Stimulated activated CD8-positive, alpha-beta memory T cell treated with anti-CD3 and anti-CD28 coated beads, Interleukin-7, amount 100 ng/mL, for 48 hours (primary cell): ENCODE measurements at places on chromosomes 12 and 14.
A peak's percentile ranks its signal among the peaks of the same experiment; 100 is the strongest.

- DNase-seq: peak; percentile 86
These were observed 473.1 kb downstream of the TMEM121 start for GRCh38 chr14:105999361-106000028.

DNA sequence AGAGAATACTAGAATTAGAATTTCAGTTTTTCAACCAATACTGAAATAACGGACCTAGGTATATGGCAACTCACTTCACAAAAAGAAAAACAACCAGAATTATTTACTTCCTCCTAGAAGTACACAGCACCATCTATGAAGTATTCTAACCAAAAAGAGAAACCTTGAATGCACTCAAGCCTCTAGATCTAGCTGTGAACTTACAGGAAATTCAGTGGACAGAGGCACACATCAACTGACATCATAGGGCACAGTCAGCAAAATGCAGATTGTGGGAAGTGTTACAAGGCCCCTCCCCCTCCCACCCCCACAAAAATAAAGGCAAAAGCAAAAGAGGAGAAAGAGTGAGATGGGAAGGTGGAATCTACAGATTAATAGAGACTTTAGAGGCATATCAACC, 102.4 kb downstream of the TMTC1 start:
- no peak for DNase-seq

DNA sequence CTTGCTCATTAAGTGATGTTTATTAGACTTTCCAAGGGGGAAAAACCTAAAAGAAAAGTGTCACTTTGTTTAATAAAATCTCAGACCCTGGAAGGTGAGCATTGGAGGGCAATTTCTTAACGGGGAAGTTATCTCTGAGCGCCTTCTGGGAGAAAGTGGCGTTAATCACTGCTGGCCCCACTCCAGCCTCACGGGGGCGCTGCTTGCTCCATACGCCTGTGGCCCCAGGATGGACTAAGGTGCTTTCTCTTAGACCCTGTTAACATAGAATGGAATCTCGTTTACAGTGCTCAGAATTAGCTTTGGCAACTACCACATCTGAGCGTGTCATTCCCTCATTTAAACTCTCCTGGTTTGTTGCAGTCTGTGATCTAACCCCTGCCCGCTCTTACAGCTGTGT, 16.4 kb upstream of the PRIMA1 start:
- no peak for DNase-seq

DNA sequence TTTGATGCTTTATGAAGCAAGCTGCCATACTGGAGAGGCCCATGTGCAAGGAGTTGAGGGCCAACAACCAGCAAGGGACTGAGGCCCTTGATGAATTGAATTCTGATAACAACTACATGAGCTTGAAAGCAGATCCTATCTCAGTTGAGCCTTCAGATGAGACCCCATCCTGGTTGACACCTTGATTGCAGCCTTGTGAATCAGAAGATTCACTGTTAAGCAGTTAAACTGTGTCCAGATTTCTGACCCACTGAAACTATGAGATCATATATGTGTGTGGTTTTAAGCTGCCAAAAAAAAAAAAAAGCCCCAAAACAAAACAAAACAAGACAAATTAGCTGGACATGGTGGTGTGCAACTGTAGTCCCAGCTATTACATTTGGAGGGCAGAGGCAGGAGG, 42.1 kb downstream of the GPR19 start:
- DNase-seq: no peak

DNA sequence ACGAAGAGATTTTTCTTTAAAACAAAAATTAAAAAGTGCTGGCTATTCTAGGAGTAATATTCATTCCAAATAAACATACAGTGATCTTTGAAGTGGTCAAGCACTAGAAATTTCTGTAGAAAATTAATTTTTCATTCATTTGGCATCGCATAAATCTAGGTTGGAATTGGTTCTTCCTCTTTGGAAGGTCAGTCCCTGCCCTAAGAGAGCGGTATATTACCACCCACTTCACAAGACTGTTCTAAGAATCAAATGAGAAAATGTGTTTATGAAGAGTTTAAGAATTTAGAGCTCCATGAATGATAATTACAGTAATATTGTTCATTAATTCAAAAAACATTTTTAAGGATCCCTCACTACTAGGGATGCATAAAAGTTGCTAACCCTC, 444 bp upstream of the GEMIN2 start:
- DNase-seq: no peak

DNA sequence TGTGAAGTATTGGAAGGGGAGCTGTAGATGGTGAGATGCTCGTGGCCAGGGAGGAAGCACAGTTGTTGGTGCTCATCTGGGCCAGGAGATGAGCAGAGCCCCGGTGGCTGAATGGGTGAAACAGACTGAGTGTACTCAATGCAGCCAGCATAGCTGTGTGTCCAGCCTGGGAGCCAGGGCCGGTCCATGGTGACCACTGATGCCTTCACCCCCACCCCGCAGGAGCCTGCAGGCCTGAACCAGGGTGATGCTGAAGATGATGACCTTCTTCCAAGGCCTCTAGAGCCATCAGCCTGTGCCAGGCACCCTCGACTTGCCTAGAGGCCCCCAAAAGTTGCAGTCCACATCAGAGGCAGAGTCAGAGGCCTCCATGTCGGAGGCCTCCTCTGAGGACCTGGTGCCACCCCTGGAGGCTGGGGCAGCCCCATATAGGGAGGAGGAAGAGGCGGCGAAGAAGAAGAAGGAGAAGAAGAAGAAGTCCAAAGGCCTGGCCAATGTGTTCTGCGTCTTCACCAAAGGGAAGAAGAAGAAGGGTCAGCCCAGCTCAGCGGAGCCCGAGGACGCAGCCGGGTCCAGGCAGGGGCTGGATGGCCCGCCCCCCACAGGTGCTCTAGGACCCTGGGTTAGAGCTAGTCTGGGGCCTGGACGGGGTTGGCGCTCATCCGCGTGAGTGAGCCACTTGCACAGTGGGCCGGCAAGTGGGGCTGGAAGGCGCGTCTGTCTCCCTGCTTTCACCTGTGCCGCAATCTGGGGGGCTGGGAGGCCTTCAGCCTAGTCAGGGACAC, 3.0 kb downstream of the TNFAIP2 start:
- DNase-seq: no peak

- DNase-seq: no peak
These were observed 50.1 kb upstream of the DIO3 start for GRCh38 chr14:101511199-101511598.

DNA sequence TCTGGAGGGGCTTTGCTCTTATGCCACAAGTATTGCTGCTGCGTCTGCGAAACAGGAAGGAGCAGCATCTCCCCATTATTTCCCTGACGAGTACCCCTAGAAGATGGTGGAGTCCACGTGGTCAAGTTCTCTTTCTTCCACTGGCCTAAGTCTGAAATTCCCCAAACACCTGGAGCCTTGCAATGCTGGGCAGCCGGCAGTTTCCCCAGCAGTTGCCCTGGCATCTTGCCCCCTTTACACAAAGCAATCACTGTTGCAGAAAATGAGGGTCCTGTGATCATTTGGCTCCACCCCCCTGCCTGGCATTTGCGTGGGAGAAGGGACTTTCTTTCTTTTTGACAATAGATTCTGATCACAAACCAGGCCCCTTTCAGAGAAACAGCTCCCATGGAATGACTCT, 56.9 kb downstream of the FOS start:
- DNase-seq: no peak

DNA sequence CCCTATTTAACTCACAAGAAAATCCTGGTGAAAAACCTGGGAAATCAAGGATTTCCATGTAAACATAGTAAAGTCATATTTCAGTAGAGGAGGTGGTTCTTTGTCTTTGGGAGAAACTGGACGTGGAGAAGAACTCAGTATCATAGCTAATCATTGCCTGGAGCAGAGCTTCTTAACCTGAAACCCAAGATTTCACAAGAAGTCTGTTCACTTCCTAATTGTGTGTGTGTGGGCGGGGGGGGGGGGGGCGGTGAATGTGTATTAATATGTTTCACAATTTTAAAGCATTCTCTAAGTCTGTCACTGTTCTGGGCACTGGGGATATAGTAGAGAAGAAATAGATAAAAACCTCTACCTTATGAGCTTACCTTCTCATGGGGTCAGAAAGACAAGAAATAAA, 96.7 kb upstream of the PPP4R3A start:
- no peak for DNase-seq

DNA sequence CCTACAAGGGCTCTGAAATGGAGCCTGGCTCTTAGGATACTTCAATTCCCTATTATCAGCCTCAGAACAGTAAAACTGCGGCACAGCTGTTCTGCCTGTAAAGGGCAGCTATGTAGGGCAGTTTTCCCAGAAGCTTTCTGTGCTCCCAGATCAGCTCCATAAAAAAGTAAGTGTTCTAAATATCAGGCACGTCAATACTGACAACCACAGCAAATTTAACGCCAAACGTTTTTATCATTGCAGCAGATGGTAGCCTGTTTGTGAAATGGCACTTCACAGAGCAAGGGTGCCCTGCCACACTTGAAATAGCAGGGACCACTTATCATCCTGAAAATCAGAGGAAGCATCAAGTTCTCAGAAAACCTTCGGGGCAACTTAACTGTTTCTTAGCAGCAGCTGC, 54.8 kb upstream of the PTHLH start:
- DNase-seq: no peak

GRCh38 chr14:93532541-93532940, 101.8 kb downstream of the UNC79 start:
- no peak for DNase-seq

DNA sequence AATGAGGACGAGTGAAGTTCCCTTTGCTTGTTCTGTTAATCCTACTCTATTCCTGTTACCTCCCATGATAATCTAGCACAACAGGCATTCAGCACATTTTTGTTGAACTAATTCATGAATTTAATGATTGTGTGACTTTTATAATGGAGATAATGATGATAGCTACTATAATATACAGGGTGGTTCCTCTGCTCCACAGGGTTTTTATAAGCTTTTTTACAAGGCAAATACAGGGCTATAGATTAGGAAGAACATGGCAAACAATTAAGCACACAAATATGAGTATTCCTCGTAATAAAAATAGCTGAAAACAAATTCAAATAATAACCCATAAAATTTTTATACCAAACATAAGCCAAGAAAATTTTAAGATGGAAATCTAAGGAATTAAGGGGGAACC, 145.6 kb upstream of the TMTC1 start:
- no peak for DNase-seq
